Stimulated activated CD4-positive, alpha-beta T cell treated with anti-CD3 and anti-CD28 coated beads, TNF-alpha, amount 100 ng/mL, for 1 hour (primary cell): ENCODE measurements at places on chromosomes 5 and 9.

GRCh38 chr5:16593628-16594027 lies 23.2 kb downstream of the RETREG1 start:
- no peak for DNase-seq

DNA sequence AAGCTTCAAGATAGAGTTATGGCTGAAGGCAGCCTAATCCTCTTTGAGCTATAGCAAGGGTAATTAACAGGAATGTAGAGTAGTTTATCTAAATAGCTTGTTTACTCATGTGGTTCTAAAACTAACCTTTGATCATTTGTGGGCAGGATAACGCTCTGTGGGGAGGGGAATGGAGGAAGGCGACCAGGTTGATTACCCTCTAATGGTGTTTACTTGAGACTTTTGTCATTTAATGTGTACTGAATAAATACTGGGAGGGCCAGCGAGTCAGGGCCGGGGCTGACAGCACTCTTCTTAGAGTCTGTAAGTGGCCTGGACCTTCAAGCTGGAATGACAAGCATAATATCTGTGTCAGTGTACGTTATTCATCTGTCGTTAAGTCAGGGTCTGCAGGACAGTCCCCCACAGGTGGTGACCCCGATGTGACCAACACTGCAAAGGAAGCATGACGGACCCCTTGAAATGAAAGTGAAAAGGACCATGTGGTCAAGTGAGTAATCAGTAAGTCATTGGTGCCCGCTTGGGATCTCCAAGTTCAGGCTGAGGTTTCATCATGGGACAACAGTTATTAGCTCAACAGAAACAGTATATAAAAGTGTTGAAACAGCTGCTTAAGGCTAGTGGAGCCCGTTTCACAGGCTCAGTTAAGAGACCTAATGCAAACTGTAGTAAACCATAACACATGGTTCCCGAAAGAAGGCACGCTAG lies 162.6 kb downstream of the CPLANE1 start:
- no peak for DNase-seq

DNA sequence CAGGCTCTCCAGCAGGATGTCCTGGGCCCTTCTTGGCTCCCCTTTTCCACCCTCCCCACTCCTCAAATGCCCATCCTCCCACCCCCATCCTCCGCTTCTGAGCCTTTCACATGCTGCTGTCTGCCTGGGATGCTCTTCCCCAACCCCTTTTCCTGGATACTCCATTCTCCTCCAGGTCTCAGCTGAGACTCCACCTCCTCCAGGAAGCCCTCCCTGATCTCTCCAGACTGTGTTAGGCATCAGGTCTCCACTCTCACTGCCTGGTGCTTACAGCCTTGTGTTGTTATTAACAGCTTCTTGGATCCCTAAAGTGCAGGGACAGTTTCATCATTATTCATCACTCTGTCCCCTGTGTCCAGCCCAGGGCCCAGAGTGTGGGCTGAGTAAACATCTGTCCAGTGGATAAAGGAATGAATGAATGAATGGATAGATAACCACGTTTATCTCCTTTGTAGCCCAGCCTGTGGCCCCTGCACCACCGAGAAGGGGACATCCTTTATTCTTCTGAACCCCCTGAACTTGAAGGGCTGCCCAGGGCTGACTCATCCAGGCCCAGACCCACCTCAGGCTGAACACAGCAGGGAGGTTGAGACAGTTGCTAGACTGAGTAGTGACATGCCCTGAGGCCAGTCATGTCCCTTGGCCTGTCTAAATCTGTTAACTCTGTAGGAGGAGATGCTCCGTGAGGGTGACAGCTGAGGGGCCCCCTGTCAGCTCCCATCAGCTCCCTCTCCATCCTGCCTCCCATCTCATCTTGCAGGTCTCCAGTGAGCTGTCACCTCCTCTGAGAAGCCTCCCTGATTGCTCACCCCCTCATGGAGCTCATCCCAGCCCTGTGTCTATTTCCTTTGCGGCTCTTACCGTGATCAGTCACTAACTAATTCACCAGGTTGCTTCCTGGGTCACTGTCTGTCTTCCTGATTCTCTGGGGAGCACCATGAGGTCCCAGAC lies 14.6 kb upstream of the LAMC3 start:
- no peak for DNase-seq

DNA sequence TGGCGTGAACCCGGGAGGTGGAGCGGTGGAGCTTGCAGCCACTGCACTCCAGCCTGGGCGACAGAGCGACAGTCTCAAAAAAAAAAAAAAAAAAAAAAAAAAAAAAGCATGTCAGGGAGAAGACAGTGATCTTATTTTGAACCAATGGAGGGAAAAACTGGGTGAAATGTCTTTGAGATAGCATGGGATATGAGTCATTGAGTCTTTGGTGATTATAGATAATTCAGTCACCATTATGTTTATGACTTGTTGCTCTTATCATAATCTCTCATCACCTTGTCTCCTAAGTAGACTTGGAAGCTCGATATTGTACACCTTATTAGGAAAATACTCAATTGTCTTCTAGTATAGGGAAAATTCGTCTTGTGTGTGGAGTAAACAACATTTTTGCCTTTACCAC lies 55.1 kb upstream of the KDM4C start:
- no peak for DNase-seq

DNA sequence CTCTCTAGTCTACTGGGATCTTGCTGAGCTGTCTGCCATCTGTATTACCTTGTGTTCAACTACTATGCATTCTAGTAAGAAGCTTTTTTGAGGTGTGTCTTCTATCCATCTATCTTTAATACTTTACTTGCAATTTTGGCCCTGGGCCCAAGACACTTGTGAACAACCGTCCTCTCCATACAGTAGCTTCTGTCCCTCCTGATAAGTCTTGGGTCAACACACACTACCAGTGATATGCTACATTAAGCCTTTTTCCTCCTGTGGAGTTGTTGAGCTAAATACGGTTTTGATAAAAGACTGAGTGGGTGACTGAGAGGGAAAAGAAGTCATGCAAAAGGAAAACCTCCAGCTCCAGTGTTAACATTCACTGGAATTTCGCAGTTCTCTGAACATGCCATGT lies 133.3 kb upstream of the PCA3 start:
- DNase-seq: no peak

DNA sequence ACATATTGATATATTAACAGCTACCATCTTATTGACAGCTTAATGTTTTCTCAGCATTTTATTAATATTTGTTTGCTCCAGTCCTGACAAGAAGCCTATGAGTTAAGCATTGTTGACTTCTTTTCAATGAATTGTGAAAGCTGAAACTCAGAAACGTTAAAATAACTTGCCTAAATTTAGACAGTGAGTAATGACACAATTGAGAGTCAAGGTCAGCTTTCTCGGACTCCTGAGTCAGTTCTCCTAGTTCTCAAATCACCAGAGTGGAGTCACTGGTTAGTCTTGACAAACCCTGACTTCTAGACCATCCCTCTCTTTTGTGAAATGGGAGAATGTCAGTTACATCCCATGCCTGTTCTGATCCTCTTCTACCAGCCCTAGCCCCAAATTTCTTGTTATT lies 222.7 kb upstream of the ACO1 start:
- no peak for DNase-seq

GRCh38 chr5:87347841-87348240 lies 64.9 kb downstream of the CCNH start:
- no peak for DNase-seq

- no peak for DNase-seq
Observed at GRCh38 chr5:3194271-3194670, 401.4 kb upstream of the IRX1 start.

- no peak for DNase-seq
Observed at GRCh38 chr9:129237803-129238202, 59.7 kb upstream of the IER5L start.

- no peak for DNase-seq
Observed at GRCh38 chr9:121463026-121463807, 36.4 kb downstream of the GGTA1 start.

DNA sequence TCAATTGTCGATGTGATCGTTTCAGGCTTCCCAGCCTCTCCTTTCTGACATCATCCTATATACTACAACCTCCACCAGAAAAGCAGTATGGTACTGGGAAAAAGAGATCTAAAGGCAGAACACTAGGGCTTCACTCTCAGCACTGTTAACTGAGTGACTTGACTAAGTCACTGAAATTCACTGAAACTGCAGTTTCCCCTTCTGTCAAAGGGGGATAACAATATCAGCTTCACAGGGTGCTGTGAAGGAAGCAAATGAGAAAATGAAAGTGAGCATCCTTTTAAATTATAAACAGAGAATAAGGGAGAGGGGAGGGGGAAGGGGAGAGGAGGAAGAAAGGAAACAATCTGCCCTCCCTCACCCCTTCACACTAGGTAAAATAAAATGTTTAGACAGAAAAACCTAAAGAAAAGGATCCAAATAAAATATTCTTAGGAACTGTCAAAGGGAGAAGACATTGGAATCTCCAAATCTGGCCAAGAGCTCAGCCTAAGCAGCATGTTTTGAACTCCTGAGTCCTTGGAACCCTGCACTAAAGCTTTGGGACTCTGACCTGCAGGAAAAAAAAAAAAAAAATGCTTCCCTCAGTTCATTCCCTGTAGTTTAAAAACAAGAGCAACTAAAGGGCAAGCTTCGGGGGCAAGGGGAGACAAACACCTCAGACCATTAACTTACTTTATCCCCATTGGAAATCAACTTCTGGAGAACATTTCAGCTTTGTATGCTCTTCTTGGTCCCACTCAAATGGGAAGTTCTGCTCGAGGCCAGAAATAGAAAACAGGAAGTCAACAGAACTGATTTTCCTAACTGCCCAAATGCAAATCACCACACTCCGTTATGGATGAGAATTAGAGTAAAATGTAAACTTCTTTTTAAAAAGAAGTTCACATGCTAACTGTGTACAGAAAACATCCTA lies 178.3 kb downstream of the DEPDC1B start:
- DNase-seq: no peak

- DNase-seq: no peak
Observed at GRCh38 chr5:4083591-4084337, 488.1 kb downstream of the IRX1 start.

GRCh38 chr9:6680797-6681146 lies 35.2 kb upstream of the GLDC start:
- DNase-seq: no peak

GRCh38 chr5:154745349-154745748 lies 9.8 kb upstream of the LARP1 start:
- DNase-seq: no peak

- no peak for DNase-seq
Observed at GRCh38 chr9:34522091-34522887, 501 bp downstream of the ENHO start.

- DNase-seq: no peak
Observed at GRCh38 chr5:176884571-176884890, 14.6 kb downstream of the HK3 start.

DNA sequence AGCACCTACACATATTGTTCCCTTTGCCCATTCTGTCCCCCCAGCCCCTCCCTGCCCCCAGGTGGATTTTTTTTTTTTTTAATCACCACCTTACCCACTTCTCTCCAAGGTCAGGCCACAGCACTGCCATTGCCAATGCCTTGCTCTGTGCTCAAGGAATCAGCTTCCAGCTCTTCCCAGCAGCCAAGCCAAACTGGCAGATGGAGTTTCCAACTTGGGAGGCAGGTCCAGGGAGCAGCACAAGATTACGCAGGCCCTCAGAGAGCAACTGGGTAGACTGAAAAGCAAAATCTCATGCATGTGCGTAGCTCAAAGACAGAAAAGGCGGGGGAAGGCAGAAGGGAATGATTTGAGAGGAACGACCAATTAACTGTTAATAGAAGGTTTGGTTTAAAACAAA lies 15.1 kb downstream of the GRHPR start:
- no peak for DNase-seq

DNA sequence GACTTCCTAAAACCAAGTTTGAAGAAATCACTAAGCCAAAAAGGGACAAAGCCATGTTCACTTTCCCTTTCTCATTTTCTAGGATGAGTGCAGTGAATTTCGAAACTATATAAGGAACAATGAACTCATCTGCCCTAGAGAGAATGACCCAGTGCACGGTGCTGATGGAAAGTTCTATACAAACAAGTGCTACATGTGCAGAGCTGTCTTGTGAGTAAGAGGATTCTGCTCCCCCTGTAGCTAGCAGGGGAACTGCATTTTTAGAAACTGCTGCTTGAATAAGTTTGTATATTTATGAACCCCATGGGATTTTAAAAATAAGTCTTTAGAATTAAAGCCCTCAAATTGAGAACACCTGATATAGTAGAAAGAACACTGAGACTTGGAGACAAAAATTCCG lies 42.7 kb upstream of the SPINK14 start:
- DNase-seq: no peak

DNA sequence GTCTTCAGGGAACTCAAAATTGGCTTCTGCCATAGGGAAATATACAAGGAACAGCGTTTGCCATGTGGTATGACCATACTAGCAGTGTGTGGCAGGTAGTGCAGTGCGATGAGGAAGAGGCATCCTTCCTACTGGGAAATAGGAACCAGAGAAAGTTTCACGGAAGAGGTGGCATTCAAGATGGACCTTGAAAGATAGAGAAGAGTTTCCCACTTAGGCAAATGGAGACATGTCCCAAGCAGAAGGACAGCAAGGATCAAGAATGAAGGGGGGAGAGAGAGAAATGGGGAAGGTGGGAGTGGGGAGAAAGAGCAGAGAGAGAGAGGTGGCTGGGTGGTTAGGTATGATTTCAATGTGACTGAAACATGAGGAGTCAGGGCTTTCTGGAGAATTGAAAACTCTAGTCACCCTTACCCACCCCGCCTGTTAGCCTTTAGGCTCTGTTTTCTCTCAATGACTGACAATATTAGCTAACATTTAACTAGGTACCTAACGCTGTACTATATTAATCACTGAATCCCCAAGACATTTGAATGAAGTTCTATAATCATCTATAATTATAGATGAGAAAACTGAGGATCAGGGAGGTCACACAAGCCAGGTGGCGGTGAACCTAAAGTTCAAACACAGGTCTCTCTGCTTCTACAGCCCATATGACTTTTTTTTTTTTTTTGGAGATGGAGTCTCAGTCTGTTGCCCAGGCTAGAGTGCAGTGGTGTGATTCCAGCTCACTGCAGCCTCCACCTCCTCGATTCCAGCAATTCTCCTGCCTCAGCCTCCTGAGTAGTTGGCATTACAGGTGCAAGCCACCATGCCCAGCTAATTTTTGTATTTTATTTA lies 171.3 kb downstream of the NR3C1 start:
- DNase-seq: no peak

DNA sequence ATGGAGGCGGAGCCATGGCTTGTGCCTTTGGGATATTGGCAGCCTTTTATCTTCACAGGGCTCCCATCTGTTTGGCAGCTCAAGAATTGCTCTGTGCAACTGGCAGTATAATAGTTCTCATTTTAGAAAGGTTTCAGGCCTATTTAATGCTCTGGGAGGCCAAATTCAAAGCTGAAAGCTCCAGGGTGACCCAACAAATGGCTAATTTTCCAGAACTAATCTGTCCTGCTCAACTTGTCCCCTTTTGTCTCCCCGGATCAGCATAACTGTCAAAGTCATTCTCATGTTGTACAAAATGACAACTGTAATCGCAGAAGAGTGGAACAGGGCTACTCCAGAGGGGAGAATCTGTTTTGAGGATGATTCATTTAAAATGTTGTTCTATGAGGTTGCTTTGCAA lies 52.6 kb upstream of the CXCL14 start:
- no peak for DNase-seq

GRCh38 chr9:136137321-136138265 lies 18.9 kb upstream of the TMEM250 start:
- no peak for DNase-seq

GRCh38 chr5:38846379-38847011 lies 683 bp downstream of the OSMR start:
- DNase-seq: no peak
